ENCODE measurements at places on chromosomes 12 and 14.
A peak's percentile ranks its signal among the peaks of the same experiment; 100 is the strongest.

- no peak for DNase-seq
Measured at GRCh38 chr14:103398427-103399195, 13.4 kb downstream of the MARK3 start.

GRCh38 chr12:78210894-78211302 lies 380.2 kb downstream of the NAV3 start:
- DNase-seq, result no peak

GRCh38 chr12:26790645-26790994 lies 42.4 kb downstream of the ITPR2 start:
- DNase-seq, result no peak

DNA sequence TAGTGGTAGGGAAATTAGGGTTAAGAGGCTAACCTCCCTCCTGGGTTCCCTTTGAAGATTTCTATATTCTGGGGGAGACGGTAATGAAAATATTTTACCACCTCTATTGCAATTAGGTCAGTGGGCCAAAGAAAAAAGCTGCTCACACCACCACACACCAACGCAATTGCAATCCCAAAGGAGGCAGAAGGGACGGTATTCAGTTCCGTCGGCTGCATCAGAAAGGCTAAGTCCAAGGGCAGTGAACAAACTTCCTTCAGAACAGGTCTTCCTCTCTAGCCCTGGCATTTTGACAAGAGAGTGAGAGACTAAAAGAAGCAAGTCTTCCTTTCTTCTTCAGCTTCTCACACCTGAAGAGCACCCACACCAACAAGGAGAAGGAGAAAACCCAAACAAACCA lies 51.2 kb downstream of the OTX2 start:
- DNase-seq, result no peak

GRCh38 chr14:51424561-51425251 lies 184.7 kb downstream of the TMX1 start:
- no peak for DNase-seq

DNA sequence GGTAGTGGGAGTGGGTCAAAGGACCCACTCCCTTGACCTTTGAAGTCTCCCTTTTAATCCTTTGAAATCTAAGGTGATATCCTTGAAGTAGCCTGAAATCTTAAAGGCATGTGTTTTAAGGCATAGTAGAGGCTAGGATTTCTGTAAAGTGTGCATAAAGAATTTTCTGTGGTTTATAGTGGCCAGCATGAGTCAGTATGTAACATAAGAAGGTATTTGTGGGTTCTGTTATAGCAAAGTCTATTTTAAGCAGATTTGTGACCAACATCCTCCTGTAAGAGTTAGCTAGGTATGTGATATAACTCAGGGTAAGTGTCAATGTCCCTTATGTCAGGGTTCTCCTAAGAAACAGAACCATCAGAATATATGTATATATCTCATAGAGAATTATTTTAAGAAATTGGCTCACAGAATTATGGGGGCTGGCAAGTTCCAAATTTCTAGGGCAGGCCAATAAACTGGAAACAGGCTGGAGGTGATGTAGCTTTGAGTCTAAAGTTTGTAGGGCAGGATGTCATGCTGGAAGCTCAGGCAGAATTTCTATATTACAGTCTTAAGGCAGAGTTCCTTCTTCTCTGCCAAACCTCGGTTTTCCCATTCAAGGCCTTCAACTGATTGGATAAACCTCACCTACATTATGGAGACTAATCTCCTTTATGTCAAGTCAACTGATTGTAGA lies 18.7 kb upstream of the EPYC start:
- DNase-seq, result no peak

DNA sequence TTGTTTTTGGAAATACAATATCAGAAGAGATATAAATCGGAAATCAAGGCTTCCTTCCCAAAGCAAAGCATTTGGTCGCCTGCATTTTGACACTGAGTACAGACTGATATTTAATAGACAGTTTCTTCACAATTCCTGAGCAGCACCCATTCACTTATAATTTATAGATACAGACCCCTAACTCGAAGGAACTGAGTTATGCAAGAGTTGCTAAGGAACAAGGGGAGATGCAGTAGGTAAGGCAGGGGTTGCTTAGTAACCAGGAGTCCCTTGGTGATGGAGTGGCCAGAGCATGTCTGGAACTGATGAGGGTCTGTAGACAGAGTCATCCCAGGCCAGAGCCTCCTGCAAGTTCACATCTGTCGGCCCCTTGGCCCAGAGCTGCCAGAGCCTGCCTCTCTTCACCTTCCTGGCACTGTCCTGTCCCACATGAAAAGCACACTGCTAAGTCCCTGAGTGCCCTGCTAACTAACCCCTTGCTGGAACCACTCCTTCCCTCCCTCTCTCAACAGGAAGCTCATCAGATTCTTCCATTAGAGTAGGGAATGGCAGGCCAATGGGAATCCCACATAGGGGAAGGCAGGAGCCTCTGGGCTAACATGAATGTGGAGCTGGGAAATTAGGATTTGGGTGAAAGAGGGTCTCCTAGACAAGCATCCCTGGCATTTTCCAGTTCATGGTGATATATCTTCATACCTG lies 3.6 kb upstream of the DHRS2 start:
- no peak for DNase-seq

DNA sequence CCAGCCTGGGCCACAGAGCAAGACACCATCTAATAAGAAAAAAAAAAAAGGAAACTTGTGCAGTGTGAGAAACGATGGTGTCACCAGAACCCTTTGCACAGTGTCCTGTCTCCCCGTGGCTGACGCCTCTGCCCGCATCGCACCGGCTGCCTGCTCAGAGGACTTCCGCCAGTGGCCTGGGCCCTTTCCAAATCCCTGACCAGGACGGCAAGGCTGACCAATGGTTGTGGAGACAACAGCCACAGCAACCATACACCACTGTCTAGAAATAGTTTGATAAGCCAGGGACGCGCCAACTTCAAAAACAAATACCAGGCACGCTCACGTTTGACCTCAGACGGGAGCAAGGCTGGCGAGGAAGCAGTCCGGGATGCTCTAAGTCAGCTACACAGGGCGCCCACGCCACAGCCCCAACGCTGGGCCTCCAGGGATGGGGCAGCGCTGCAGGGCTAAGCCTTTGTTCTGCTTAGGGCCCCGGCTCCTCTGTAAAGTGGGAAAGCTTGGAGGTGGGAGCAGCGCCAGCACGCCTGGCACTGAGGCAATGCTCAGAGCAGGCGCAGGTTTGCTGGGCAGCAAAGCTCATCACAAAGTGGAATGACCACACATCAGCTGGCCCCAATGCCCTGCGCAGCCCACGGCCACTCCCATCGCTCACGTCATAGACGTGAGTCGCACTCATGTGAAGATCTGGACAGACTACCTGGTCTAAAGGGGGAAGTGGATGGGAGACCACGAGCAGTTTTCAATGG lies 12.5 kb downstream of the PGAM5 start:
- no peak for DNase-seq

DNA sequence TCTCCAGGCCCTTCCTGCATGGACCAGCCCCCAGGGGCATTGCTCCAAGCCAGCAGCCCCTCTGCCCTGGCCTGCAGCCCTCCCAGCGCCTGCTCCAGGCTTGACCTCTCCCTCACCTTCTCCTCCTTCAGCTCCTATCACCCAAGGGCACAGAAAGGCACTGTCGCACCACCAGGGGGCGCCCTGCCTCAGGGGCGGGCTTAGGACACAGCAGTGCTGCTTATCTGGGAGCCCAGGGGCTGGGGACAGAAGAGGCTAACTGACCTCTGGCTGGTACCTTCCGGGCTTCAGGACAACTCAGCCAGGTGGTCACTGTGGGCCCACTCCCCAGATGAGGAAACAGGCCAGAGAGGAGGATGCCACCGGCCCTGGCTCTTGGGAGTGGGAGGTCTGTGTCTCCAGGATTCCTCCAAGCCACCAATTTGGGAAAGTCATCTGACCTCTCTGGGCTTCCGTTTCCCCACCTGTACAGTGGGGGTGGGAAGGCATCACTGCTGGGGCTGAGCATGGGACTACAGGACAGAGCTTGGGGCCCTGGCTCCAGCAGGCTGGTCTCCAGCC lies 25.3 kb upstream of the GPR132 start:
- peak; percentile 76 for DNase-seq

DNA sequence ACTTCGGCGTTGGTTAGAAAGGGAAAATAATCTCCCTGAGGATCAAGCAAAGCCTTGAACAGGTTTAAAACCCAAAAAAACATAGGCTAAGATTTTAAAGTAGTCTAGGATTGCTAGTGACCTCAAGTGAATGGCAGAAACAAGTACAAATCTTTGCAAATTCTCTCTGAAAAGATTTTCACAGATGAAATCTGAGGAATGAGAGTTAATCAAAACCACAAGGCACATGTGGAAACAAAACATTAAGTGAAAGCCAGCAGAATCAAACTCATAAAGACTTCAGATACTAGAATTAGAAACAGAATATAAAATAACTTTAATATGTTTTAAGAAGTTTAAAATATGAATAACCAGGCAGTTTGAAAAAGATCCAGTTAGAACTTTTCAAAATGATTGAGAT lies 52.2 kb upstream of the CFL2 start:
- DNase-seq, result no peak

DNA sequence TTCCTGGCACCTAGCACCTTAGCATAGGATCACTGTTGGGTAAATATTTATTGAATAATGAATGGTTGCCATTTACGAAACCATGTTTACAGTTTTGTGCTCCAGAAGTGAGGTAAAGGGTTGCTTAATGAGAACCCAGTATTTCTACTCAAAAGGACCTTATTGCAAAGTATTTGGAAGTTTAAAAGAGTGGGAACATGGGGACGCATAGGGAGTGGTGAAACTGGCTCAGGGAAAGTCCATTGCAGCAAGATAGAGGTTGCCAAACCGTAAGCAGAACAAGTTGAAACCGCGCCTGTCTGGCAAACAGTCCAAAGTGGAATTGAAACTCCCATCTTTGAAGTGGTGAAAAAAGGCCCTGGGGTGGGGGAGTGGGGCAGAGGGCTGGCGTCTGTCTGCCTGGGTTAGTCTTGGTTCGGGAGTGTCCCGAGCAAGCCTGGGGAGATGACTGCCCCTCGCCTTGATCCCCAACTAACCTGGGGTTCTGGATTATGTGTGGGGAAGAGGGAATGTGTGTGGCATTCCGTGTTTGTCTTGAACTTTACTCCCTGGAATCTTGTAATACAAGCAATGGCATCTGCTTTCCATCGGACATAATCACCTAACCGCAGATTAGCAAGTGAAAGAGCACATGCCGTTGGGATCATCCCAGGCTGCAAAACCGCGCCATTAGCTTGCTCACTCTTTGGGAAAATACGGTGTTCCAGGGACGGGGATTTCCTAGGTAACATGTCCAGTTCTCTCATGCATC lies 7.2 kb downstream of the ALDH2 start:
- peak; percentile 95 for DNase-seq

GRCh38 chr12:79141776-79142175 lies 277.2 kb downstream of the SYT1 start:
- DNase-seq, result no peak

- no peak for DNase-seq
Measured at GRCh38 chr12:84561351-84561750, 351.2 kb downstream of the SLC6A15 start.

GRCh38 chr12:6059860-6060565 lies 64.5 kb downstream of the VWF start:
- DNase-seq, result no peak

DNA sequence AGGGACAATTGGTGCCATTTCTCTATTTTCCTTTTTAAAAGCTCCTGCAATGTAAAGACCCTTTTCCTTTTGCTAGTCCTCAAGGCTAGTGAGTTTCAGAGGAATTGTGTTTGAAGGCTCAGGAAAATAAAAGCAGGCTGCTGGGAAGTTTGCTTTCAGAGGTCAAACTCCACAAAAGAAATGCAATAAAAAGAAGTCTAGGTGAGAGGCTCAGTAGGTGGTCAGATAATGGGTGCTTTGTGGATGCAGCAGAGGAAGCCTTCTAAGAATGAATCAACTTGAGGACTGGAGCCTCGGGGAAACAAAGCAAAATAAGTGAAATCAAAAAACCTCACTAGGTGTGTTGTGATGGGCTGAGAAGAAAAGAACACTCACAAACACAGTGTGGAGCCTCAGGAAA lies 10.3 kb downstream of the CCDC175 start:
- no peak for DNase-seq

- no peak for DNase-seq
Measured at GRCh38 chr14:34682787-34683321, 31.5 kb downstream of the CFL2 start.

- no peak for DNase-seq
Measured at GRCh38 chr12:50073206-50073605, 11.9 kb upstream of the SMARCD1 start.

- no peak for DNase-seq
Measured at GRCh38 chr12:107233551-107233950, 140.2 kb upstream of the CRY1 start.

GRCh38 chr14:88518592-88519512 lies 36.0 kb downstream of the PTPN21 start:
- DNase-seq, result no peak

DNA sequence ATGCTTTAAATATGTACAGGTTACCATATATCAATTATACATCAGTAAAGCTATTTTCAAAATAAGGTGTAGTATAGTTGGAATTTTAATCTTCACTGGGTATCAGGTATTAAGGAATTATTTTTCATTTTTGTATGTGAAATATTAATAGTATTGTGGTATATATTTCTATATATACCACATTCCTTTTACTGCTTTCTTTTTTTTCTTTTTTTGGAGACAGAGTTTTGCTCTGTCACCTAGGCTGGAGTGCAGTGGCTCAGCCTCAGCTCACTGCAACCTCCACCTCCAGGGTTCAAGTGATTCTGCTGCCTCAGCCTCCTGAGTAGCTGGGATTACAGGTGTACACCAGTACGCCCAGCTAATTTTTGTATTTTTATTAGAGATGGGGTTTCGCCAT lies 36.6 kb downstream of the BICDL1 start:
- no peak for DNase-seq

DNA sequence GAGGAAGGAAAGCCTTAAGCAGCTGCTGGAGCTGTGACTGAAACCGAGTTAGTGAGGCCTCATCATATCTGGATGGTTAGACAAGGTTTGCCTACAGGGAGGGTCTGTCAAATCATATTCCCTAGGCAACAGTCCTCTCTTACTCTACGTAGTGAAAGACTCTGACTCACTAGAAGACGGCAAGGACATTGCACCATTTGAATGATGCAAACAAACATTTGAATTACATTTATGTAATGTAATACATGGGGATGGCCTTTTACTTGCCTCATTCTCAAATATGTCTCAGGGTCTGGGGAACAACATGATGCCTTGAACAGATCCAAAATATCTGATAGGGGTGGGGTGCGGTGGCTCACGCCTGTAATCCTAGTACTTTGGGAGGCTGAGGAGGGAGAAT lies 29.8 kb upstream of the STRAP start:
- peak; percentile 2 for DNase-seq

- no peak for DNase-seq
Measured at GRCh38 chr12:4802841-4803240, 82.6 kb downstream of the GALNT8 start.

- DNase-seq, result no peak
Measured at GRCh38 chr14:62213516-62213915, 451.3 kb downstream of the SNAPC1 start.

GRCh38 chr12:98308141-98308540 lies 207.2 kb upstream of the TMPO start:
- no peak for DNase-seq

GRCh38 chr12:63928305-63928704 lies 83.8 kb downstream of the SRGAP1 start:
- no peak for DNase-seq
